Fibroblast of the conjunctiva (primary cell): ENCODE measurements at places on chromosomes 3 and 15.

GRCh38 chr15:57652481-57652880 is 54.0 kb upstream of the POLR2M start:
- DNase-seq: no peak

GRCh38 chr3:107837895-107838612 is 252.8 kb downstream of the CD47 start:
- no peak for DNase-seq

DNA sequence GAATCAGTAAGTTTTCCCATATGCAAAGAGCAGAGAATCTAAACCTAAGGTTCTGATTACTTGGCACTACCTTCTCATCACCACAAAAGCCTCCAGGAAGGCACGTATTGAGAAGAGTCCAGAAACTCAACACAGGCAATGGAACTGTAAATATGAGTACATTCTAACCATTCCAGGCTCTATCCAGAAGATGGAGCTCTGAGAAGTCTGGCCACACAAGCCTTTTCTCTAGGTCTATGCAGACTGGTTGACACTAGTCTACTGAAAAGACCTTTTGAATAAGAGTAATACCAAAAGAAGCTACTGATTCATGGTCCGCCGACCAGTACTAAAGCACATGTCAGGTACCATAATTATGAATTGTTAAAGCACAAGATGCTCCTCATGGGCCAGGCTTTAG is 12.2 kb upstream of the NCKIPSD start:
- DNase-seq: no peak

DNA sequence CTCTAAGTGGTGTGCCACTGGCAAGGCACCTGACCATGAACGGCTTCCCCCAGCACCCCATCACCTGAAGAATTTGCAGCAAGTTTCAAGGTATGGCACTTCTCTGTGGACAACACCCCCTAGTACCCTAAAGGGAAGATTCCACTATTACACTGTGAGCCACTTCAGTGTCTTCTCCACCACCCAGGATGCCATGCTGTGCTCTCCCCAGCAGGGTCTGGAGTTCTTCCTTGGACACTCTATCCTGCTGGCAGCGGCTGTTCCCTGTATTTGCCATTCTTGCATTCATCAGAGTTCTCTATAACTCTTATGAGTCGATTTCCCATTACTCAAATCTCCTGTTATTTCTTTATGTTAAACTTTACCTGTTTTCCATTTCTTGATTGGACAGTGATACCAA is 33.9 kb upstream of the RNU6-1 start:
- no peak for DNase-seq

GRCh38 chr3:179265875-179266274 is 15.0 kb upstream of the KCNMB3 start:
- no peak for DNase-seq

DNA sequence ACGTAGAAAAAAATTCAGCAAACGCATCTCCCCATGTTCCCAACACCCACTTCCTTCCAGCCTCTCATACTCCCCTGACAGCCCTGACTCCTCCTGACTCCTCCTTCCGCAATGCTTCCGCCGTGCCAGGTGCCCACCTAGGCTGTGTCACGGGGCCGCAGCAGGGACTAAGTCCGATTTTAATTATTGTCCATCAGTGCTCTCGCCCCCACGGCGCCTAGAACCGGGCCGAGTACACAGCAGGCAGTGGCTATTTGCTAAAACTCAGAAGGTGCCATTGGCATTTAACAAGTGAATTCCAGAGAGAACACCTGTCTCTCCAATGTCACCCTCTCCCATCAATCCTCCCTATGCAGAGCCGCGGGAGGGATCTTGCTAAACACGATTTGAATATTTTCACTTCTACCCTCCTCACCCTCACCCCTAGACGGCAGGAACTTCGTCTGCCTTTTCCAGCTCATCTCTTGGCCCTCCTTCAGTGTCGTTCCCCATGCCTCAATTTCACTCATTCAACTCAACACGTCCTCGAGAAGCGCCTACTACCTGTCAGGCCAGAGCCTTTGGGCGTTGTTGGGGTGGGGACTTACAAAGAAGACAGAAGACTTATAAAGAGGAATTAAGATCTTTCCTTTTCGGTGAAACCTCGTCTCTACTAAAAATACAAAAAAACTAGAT is 11.5 kb upstream of the SHF start:
- DNase-seq: no peak
